ENCODE measurements at places on chromosomes 7 and 10.

DNA sequence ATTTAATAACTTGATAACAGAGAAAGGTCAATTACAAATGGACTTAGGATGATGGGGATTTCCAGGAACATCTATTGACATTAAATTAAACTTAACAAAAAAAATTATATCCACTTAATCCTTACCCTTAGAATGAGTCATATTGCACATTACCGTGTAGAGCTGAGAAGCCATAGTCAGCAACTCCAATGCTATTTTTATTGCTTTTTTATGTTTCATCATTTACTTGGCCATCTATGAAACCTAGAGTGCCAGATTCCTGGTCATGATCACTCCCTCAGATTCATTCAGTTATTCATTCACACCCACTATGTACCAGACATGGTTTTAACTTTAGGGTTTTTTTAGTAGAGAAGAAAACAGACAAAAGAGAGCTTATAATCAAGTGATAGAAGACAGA is 1180.4 kb downstream of the CNTNAP2 start:
- DNase-seq, result no peak

DNA sequence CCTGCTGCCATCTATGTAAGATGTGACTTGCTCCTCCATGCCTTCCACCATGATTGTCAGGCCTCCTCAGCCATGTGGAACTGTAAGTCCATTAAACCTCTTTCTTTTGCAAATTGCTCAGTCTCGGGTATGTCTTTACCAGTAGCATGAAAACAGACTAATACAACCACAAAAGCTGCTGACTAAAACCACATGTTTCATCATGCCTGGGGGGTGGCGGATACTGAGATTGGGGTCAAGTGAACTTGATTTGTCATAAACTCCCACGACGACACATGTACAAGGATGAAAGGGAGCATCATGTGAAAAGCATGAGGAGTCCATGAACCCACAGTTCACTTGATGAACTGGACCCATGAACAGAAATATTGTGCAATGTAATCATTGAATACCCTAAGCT is 134.9 kb upstream of the ANK3 start:
- DNase-seq, result no peak

- DNase-seq, result peak; percentile 59
These were observed 21.3 kb downstream of the TMEM176B start for GRCh38 chr7:150778738-150779301.

DNA sequence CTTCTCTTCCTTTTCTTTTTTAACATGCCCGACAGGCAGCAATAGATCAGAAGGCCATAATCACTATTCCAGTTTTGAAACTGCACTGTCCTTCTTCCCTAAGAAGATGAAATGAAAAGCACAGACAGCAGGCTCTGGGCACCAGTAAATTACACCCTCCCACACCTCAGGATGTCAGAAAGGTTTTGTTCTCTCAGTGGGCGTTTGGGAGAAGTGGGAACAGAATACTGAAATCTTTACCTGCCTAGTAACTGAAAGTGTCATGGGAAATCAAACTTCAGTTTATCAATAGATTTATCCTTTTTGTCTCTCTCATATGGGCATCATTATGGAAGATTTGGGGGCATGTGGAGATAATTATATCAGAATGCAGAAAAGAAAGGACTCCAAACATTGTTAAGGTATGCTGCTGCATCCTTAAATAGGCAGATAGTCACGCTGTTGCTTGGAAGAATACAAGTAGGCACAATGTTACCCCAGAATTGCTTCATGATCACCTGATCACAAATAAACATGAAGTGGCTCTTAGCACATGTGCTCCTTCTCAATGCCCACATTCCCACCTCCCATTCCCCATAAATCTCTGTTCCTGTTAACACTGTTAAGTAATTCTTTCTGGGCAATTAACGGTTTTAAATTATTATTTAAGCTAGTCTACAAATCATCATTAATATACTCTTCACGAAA is 113.3 kb downstream of the DOCK4 start:
- no peak for DNase-seq

DNA sequence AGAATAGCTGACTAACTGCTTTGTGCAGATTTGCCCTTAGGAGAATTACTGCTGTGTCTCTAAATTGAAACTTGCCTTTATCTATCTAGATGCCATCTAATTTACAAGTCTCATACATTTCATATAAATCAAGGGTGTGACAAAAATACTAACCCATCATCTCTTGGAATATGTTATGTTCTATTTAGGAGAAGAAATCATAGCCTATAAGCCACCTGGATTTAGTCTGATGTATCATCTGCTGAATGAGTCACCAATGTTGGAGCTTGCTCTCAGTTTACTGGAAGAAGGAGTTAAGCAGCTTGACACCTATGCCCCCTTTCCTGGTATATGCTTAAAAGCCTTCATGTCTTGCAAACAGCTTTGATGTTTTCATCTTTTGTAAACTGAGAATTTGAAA is 43.5 kb downstream of the NUP205 start:
- DNase-seq, result no peak
